ENCODE measurements at places on chromosomes 6 and 20.

DNA sequence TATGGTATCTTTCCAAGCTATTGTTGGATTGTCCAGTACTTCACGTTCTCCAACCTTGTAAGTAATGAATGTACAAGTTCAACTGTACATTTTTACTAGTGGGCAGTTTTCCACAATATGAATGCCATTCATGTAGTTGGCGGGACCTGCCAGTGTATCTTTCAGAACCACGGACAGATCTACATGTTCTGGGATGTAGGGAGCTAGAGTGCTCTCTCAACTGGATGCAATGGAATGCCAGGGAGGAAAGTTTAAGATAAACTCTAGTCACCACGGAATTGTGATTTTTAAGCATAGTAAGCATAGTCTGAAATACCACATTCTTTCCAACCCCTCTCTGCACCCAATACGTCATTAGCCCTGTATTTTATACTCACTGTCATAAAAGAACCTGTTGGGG, 21.5 kb upstream of the HLA-C start:
- peak; percentile 51 for DNase-seq

DNA sequence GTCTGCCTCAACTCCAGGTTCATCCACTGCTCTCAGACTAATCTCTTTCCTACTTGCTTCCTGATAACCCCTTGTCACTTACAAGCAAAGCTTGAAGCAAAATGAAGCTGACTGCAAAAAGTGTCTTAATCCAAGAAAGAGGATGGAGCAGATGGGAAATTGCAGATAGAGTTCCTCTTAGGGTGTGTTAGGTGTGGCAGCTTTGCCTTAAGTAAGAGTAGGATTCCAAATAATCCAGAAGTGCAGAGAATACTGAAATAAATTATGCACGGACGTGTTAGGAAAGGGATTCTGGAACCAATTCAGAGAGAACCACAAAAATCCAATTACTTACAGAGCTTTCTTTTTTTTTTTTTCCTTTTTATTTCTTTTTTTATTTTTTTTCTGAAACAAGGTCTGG, 6.1 kb upstream of the RPL7L1 start:
- no peak for DNase-seq

DNA sequence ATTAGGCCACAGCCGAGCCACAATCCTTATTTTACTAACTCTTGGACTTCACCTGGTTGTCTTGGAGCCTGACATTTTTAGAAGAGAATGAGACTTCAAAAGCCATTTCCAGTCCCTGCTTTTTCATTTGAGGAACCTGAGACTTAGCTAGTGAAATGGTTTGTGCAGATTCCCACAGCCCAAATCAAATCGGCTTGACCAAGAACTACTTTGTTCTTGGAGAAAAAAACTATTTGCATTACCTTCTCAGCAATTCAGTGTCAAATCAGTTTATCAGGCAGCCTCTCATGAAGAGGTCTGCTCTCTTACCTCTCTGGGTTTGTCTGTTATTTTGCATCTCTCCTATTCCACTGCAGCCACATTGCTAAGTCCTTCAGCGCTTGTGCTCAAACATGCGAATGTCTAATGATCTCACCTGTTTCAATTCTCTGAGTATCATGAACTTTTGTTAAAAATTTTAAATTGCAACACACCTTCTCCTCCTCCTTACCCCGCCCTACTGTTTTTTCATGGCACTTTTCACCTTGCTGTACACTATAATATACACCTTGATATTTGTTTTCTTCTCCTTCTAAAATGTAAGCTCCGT, 573 bp upstream of the IFNGR1 start:
- DNase-seq = no peak

- no peak for DNase-seq
Observed at GRCh38 chr6:56255349-56255748, 8.0 kb upstream of the COL21A1 start.

- DNase-seq = no peak
Observed at GRCh38 chr6:100818066-100818465, 63.1 kb downstream of the ASCC3 start.

DNA sequence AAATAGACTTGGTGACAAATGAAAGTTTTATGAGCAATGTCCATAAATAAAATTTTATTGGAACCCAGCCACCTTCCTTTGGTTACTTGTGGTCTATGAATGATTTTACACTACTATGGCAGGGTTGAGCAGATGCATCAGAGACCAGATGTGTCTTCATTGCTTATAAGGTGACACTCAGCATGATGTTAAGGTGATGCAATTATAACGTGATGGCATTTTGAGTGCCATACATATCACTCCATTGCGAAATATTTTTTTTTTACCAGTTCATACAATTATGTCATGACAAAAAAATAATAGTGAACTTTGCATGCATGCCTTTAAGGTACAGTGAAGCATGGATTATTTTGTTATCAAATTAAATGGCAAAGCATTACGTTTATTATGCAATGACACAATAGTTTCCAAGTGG, 96.0 kb downstream of the ADTRP start:
- peak; percentile 32 for DNase-seq

GRCh38 chr6:90192857-90193256, 103.8 kb downstream of the BACH2 start:
- DNase-seq = no peak

- DNase-seq = peak; percentile 74
Observed at GRCh38 chr6:157381631-157382621, 936 bp downstream of the ZDHHC14 start.

DNA sequence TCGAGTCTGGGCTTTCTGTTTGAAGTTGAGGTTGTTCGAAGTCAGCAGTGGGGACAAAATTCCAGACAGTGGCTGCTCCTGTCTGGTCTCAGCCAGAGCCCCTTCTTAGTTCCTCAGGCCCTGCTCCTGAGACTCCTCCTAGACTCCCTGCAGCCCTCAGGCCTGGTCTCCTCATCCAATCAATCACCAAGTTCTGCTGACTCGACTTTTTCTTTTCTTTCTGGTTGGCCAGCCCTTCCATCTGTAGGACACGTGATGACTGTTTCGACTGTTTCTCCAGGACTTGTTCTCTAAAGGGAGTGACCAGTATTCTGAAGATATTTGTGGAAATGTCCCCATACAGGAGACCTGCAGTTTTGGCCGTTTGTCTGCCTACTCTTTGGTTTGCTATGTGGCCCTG, 19.5 kb downstream of the PPP1R3G start:
- no peak for DNase-seq

GRCh38 chr6:92545861-92546260, 873.5 kb downstream of the EPHA7 start:
- DNase-seq = no peak

DNA sequence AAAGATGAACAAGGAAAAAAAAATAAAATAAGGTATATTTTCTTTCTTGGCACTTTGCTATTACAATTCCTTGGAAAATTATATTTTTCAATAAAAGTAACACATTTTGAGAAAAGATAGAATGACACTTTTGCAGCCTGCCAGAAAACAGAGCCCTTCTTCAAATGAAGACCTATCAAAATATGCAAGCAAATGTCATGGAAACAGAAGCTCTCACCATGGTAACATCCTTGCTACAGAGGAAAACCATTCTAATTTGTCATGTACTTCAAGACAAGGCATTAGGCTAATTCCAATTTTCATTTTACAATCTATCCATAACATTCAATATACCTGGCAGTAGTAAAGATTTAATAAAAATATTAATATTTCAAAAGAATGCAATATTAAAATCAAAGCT, 177.9 kb downstream of the RNGTT start:
- no peak for DNase-seq

- DNase-seq = peak; percentile 18
Observed at GRCh38 chr6:151276112-151276740, 36.5 kb downstream of the AKAP12 start.
